ENCODE measurements at places on chromosomes 5 and 9.

GRCh38 chr5:103256178-103256577 is 2.4 kb upstream of the MACIR start:
- DNase-seq, result no peak

GRCh38 chr5:151570058-151570457 is 21.1 kb downstream of the FAT2 start:
- no peak for DNase-seq

DNA sequence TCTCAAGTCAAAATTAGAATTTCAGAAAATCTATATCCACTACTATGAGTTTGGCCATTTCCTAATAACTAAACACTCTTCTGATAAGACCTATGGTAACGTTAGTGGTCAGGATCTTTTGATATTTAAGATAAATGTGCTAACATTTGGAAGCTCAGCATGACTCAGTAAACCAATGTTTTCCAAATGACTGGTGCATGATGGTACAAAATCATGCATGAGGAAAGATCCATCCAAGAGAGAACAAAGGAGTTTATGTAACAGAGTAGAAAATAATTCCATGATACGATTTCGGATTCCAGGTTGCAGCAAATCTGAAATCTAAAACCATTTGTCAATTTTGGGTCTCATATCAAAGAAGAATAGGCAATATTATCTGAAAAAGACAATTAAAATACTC is 279.2 kb downstream of the NSG2 start:
- DNase-seq, result no peak

GRCh38 chr5:176866707-176867310 is 32.3 kb downstream of the HK3 start:
- DNase-seq, result no peak

DNA sequence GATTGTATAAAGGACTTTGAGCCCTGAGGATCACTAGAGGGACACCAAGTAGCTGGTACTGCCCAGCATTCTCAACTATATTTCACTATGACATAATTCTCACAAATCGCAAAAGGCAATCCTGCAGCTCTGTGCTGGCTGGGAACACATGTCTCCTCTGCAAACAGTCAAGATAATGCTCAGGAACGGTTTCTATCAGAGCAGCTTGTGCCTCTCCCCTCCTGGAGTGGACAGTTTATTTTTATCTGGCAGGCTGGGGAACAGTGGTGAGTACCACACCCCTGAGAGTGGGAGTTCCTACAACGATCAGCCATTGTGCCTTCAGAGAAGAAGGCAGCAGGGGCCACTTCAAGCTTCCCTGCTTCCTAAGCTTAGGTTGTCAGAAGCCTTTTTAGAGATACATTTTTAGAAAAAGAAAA is 65.8 kb downstream of the ERAP1 start:
- DNase-seq, result no peak

DNA sequence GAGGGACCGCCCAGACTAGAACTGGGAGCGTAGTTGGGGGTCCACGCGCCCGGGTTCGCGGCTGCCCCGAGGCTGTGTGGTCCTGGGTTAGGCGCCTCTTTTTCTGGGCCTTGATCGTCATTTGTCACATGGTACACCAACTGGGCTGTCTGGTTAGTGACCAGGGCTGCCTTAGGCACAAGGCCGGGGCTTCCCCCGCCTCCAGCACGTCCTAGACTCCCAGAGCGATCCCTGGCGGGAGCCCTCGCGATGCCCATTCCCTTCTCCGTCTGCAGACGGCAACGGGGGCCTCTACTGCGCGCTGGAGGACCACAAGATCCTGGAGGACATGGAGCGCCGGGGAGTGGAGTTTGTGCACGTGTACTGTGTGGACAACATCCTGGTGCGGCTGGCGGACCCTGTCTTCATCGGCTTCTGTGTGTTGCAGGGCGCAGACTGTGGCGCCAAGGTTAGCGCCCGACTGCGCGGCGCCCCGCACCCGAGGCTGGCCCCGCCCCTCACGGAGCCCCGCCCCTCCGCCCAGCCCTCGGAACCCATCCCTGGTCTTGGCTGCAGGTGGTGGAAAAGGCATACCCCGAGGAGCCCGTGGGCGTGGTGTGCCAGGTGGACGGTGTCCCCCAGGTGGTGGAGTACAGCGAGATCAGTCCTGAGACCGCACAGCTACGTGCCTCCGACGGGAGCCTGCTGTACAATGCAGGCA is 1.5 kb downstream of the UAP1L1 start:
- DNase-seq, result no peak

DNA sequence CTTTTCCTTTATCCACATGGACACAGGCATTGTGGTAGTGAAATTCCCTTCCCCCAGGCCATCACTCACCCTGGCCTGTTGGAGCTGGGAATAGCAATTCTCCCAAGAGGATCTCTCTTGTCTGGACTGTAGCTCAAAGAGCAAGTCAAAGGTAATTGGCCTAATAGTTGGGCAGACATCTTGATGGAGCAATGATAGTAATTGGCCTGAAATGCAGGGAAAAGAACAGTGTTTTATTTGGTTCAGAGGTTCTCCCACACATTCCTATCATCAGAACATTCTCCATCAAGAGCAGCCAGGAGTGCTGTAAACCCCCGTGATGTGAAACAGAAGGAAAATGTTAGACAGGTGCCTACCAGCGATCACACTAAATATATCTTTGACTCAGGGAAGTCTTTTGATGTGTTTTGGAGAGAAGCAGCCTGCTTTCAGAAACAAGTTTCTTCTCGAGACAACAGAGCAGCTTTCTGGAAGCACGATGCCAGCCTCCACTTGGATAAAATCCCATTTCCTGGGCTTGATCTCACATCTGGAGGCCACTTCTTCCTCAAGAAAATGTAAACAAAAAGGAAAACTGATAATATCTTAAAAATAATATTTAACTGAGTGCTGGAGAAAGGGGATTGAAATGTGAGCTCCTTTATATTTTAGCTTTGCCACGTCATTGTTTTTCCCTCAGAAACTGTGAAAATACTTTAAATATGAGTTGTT is 198.1 kb upstream of the WWC1 start:
- no peak for DNase-seq

DNA sequence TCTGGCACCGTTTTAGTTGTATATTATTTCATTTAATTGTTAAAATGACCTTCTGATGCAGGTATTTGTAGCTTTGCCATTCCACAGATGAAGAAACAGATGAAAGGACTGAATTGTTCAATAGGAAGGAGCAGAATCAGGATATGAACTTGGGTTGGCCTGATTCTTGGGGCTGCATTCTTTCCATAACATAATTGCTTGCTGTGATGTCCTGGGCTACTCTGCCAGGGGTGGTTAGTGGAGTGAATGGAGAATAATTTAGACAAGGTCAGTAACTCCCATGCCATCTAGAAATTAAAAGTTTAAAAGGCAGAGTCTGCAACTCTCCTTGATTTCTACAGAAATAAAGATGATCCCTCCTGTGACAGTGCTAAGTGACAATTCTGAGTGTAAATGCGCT is 15.9 kb downstream of the TLR4 start:
- no peak for DNase-seq

DNA sequence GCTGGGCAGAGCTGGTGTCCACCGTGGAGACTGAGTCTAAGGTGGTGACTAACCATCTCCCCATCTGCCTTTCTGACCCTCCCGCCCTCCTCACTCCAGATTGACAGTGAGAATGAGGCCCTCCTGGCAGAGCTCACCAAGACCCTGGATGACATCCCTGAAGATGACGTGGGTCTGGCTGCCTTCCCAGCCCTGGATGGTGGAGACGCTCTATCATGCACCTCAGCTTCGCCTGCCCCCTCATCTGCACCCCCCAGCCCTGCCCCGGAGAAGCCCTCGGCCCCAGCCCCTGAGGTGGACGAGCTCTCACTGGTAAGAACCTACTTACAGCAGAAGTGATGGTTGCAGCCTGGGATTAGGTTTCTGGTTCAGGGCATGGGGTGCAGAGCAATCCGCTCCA is 96.5 kb downstream of the PPARGC1B start:
- DNase-seq, result no peak

DNA sequence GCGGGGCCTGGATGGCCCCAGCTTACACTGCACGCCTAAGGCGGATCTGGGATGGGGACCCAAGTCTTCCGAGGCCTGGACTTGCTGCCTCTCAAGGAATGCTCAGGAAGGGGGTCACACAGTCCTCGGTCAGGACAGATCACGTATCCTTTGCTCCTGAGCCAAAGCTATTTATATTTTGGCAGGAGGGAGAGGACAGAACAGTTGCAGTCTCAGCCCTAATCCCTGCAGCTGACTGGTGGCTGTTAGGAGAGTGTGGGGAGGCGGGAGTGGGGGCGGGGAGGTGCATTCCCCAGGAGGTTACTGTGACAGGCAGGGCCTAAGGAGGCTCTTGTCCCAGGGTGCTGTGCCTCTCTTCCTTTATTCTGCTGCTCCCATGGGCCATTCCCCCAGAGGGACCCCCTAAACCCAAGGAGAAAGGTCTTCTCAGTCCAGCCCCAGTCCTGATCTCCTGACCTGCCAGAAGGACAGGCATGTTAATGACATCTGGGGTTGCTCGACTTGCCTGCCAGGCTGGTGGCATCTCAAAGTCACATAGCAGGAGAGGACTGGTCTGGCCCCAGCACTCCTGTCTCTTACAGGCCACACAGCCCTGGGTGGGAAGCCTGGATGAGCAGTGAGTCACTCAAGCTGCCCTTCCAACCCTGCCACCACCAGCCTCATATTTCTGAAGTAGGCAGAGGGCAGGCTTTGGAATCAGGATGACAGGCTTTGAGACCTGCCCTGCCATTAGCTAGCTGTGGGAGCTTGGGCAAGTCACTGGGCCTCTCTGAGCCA is 51.9 kb downstream of the COL27A1 start:
- DNase-seq, result no peak

DNA sequence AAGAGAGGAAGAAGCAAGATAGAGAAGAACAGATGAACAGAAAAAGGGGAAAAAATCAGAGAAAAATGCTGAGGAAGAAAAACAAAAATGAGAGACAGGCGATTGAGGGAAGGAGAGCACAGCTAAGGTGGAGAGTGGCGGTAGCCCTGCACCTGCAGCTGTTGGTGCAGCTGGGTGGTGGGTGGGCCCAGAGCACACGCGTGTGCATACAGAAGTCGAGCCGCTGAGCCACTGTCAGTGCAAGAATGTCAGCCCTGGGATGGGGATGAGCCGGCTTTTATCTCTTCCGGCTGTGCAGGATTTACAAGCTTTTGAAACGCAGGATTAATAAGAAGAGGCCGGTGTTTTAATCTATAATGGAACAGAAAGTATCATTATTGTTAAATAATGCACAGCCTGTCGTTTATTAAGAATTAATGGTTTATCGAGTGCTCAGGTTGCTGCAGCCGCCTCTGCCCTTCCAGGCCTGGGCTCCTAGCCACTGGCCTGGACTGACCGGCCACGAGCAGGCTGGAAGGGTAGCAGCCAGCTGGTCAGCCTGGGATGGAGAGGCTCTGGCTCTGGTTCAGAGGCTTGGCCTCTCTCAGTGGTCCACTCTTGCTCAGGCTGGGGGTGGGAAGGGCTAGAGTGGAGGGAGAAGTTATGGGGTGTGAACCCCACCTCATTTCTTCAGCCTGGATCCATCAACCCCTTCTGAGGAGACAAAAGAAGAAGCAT is 68.7 kb downstream of the PCDH1 start:
- no peak for DNase-seq

DNA sequence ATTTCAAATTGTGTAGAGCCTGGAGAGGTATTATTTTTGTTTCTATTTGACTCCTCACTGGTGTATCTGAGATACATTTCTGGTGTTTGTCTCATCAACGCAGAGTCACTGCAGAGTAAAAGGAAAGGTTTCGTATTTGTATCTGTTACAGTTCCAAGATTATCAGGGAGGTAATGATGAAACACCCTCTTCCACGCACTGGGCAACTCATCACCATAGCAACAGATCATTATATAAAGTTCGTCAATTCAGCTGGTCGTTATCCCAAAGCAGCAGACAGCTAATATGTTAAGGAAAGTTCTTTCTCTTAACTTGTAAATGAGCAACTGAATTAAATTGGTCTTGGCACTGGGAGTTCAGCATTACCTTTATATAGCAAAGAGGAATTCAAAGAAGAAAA is 513.5 kb downstream of the MTRR start:
- no peak for DNase-seq

DNA sequence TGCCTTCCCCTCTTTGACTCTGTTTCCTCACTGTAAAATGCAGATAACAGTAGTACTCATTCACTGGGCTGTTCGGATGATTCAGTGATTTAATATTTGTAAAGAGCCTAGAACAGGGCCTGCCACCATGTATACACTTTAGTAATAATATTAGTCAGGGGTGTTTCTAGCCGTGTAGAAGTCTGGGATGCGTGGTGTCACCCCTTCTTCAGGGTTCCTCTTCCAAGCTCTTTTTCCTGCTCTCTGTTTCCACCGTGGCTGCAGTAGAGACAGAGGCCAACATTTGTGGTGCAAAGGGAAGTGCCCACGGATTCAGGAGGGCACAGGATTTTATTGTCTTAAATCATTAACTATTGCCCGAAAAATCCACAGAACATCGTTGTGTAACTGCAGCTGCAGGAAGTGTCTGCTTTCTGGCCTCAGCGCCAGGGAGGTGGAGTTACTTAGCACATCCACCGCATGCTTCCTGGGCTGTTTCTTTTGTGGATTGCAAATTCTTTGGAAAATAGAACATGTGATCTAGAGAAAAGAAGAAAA is 61.7 kb downstream of the TRIO start:
- DNase-seq, result no peak

DNA sequence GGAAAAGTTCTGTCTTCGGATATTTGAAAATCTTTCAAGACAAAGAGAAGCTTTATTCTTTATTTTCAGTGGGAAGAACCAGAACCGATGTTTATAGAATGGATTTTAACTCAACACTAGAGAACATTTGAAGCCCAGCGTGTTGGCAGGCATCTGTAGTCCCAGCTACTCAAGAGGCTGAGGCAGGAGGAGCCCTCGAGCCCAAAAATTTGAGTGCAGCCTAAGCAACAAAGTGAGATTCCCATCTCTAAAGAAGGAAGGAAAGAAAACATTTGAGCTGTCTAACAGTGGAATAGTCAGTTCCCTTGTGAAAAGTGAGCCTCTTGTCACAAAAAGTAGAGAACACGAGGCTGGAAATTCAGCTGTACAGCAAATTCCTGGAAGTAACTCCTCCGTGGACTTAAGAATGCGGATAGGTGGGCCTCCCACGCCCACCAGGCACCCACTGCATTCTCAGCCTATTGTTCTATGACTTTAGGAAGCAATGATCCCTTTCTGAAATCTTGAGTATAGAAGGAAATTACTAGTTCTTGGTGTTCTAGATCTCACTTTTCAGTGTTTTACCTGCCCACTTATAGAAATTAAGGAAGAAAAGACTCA is 2.3 kb upstream of the PTPDC1 start:
- DNase-seq, result no peak
